ENCODE measurements at places on chromosomes 11 and 22. TPM values are rescaled to one million over a fixed set of nuclear protein-coding genes. Genes with fewer than 3 reads are reported as not detected.

The PGR gene
- total RNA-seq = not detected

The LDHA gene
- 353 TPM for total RNA-seq

GRCh38 chr11:40924915-40925314, 534.5 kb downstream of the LRRC4C start:
- peaks cover 4% of the 10 kb centered on the region for H3K4me1 ChIP-seq
- no peak overlapping the region for H3K27ac ChIP-seq
- H3K4me3 ChIP-seq = no peak overlapping the region
- H3K27me3 ChIP-seq = no peaks in the 10 kb centered on the region

- H3K36me3 ChIP-seq = peaks cover 27% of the 10 kb centered on the region
- no peak overlapping the region for H3K4me3 ChIP-seq
- H3K27me3 ChIP-seq = no peaks in the 10 kb centered on the region
- no peaks in the 10 kb centered on the region for H3K4me1 ChIP-seq
These were observed 4485.9 kb upstream of the OR11H1 start for GRCh38 chr22:11042116-11042515.

All from neural crest cell (in vitro differentiated cells).